Stimulated activated CD8-positive, alpha-beta memory T cell treated with anti-CD3 and anti-CD28 coated beads, Interleukin-7, amount 100 ng/mL, for 4 hours (primary cell): ENCODE measurements at places on chromosomes 3 and 15.

DNA sequence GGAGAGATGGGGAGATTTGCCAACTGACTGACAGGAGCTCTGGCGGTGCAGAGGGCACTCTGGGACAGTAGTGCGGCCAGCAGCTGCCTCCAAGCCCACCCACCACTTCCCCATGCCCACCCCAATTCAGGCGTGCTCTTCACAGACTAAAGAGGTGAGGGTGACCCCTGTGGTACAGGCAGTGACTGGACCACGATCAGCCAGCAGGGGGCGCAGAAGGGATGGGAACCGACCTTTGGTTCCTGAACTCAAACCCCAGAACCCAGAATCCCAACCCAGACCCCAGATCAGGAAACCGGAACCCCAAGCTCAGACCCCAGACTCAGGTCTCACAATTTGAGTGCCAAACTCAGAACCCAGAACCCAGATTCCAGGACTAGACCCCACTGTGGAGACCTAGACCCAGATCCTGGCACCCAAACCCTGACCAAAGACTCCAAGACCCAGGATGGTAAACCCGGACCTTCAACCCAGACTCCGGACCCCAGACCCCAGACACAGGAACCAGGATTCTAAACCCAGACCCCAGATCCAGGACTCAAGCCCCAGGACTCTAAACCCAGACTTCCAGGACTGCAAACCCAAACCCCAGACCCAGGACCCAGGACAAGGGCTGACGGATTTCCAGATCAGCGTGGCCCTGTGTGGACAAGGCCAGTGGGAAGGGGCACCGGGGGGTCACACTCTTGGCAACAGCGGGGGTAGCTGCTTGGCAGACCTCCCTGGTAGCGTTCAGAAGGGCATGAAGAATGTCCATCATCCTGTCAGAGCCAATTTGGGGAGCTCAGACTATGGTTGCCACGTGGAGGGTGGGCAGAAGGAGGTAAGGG is 3.7 kb upstream of the MYL3 start:
- DNase-seq, result peak; percentile 63

DNA sequence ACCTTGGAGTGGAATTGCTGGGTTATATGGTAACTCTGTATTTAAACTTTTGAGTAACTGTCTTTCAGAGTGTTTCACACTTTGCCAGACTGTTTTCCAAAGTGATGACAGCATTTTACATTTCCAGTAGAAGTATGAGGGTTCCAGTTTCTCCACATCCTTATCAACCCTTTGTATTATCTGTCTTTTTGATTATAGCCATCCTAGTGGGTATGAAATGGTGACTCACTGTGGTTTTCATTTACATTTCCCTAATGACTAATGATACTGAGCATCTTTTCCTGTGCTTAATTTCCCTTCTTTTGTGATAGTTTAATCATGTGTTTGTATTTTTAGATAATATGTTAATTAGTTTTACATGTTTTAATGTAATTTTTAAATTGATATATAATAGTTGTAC is 138.1 kb upstream of the DAZL start:
- no peak for DNase-seq

GRCh38 chr3:141986548-141987107 is 110.2 kb downstream of the ATP1B3 start:
- DNase-seq, result no peak

DNA sequence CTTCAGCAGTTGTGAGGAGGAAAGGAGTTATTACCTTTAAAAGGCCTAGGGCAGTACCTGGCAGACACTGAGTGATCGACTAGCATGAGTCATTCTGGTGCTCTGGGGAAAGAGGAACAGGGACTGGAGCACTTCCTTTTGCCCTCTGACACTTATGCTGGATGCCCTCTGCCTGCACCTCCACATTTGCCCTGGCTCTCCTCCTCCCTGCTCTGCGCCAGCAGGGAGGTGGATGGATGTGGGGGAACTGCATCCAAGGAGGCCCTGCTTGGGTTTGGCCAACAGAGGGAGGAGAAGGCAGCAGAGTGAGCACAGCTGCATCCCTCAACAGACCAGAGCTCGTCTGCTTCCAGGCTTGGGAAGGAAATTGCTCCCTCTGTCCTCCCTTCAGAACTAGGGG is 75.0 kb downstream of the SEMA5B start:
- no peak for DNase-seq

DNA sequence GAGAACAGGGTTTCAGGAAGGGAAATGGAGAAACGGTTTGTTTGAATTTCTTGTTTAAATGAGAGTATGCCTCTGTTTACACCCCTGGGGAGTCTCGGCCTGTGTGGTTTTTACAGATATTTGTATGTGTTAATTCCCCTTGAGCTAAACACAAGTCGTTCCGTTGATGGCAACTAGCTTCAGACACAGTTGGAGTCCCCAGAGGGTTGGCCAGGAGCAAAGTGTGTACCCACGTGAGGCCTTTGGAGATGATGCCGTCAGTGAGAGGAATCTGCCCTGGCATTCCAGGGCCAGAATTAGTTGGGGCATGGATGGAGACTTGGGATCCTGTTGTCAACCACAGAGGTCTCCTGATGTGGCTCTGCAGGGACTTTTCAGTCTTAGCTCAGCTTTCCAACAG is 44.0 kb downstream of the CEMIP start:
- no peak for DNase-seq

DNA sequence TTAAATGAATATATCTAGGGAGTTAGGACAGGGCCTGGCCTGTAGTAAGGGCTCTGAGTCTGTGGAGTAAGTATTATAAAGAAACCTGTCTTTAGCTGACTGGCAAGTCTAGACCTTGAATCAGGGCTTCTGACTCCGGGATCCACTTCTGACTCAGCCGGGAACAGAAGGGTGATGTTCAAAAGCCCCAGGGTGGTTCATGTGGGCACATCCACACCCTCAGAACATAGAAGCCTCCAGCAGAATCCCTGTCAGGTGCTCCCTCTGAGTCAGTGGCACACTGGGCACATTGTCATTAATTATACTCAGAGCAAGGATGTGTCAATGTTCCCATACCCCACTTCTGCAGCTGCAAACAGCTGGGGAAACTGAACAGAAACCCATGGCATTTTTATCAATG is 26.7 kb upstream of the SNRK start:
- DNase-seq, result no peak

GRCh38 chr3:144200466-144200865 is 228.8 kb downstream of the DIPK2A start:
- no peak for DNase-seq

GRCh38 chr3:33231756-33232465 is 13.3 kb upstream of the SUSD5 start:
- no peak for DNase-seq

- DNase-seq, result no peak
Measured at GRCh38 chr3:137172728-137173127, 214.9 kb downstream of the IL20RB start.

DNA sequence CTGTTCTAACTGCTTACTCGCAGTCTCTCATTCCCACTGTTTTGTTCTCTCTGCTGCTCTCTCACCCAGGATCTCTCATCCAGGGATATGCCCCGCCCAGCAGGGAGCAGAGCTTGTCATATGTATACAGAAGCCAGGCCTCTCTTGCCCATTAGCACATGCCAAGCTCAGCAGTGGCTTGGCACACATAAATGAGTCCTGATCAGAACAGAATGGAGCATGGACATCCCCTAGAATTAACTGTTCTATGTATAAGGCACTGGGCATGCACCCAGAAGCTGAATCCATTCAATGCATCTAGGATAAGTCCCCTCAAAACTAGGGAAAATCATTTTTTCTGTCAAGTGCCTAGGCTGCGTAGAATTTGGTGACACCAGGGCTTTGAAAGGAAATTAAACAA is 61.6 kb downstream of the IGSF11 start:
- no peak for DNase-seq

DNA sequence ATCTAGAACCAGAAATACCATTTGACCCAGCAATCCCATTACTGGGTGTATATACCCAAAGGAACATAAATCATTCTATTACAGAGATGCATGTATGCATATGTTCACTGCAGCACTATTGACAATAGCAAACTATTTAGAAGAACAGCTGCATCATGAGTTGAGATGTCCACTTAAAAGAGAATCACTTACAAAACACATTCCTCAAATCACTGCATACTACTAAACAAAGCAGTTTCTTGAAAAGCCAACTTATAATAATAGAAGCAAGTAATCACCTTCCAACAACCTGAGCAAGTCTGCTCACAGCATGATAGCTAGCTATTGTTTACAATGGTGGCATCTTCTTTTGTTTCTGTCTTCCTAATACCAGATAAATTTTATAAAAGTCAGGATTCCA is 454.7 kb upstream of the ADAMTS9 start:
- no peak for DNase-seq

DNA sequence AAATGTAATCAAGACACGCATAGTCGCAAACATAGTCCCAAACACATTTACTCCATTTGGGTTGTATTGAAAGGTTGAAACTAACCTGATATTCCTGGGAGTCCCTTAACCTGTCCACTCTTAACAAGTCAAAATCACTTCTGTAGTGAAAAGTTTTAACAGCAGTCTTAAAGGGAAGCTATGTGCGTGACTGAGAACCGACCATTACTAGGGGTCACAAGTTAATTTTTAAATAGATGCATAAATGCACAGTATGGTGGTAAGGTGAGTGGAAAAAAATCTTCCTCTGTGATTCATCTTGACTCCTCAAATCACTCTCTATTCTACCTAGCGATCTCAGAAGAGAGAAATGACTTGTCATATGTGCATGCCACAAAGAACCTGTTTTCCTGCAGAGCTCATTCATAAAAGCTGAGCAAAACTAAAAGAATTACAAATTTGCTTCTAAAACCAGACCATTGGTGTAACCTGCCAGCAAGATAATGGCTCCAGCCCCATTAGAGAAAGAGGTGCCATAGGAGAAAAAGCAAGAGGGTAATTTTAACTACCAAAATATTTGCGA is 4.8 kb downstream of the GPR15 start:
- DNase-seq, result no peak

DNA sequence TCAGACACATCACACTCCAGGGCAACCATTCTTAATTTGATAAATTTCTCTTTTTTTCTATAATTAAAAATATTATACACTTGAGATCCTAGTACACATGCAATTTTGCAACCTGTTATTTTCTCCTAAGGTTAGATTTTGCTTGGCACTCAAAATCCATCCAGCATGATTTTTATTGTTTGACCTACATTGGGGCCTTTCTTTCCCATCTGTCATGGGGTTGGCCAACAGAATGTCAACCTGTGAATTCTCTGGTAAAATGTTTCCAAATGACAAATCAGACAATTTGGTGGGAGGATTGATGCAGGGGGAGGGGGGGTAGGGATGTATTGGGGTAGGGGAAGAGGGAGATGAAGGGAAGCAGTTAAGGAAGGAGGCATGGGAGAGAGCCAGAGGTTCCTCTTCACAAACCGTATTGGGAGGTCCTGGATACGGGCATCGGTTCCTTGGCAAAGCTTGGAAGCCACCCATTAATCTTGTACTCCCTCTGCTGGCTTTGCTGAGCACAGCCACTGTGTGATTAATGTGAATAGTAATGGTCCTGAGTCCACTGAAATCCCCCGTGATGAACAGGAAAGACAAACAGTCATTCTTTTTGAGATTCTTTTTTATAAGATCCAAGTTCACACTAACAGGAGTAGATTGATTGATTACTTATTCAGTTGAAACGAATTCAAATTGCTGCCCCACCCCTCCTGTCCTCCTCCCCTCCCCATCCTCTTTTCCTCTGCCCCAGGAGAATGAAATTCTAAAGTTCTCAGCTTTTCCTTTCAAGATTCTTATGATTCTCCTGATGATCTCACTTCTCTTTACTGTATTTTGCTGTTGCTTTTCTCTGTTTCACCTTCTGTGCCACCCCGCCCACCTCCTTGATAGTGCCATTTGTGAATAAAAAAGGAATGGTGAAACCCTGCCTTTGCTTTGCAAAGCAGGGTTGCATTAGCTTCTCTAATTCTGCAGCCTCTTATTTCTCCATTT is 82.2 kb upstream of the SLC25A26 start:
- DNase-seq, result no peak

GRCh38 chr15:47794252-47794914 is 77.1 kb downstream of the SEMA6D start:
- DNase-seq, result no peak

GRCh38 chr3:11322931-11323330 is 50.7 kb downstream of the ATG7 start:
- no peak for DNase-seq

- no peak for DNase-seq
Measured at GRCh38 chr3:172461530-172462138, 13.4 kb upstream of the GHSR start.

DNA sequence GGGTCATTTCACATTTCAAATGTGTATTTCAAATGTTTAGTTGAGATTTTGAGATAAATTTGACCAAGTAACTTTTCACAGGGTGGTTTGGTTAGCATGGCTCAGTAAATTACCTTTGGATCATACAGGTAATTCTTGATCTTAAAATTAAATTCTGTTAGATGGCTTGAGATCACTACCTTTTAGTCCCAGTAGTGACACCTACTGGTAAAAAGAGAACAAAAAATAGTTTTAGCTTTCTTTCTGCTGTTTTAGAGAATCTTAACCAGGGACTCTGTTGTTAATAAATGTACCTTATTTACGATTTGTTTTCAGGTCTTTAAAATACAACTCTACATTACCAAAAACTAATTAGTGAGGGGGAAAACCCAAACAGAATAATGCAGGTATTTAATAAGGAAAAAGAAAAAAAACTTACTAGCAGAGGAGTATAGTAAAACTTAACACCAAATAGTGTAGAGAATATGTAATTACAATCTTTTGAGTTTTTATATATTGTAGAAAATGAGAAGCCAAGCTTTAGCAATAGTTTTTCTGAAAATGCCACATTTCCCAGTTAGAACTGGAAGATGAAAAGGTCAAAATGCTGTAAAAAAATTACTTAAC is 620.3 kb upstream of the AGTR1 start:
- no peak for DNase-seq

GRCh38 chr3:183375787-183376186 is 52.6 kb downstream of the MCF2L2 start:
- no peak for DNase-seq
